Thoracic aorta (tissue), 2 donors: ENCODE measurements at places on chromosomes 1 and 21. TPM values are rescaled to one million over a fixed set of nuclear protein-coding genes. Genes with fewer than 3 reads are reported as not detected.
A peak's percentile ranks its signal among the peaks of the same experiment; 100 is the strongest.

DNA sequence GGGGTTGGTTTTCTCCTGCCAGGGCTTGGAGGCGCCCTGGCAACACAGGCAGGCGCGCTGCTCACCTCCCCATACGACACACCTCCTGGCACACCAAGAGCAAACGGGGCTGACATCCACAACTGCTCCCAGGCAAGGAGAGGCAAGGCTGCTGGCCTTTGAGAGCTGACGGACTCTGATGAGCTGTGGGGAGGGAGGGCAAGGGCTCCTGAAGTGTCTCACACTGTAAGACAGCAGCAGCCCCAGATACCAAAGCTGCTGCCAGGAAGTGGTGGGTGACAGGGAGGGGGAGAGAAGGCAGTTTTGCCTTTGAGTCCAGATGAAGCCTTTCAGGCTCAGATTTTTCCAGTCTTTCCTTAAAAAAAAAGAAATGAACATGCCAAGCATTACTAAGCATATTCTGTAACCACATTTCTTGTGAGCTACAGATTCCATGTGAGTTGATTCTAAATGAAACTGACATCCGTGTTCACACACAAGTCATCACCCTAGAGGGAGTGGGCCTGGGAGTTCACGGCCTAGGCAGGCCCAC, 24.3 kb downstream of the PGBD5 start:
- no peaks in the 10 kb centered on the region for H3K36me3 ChIP-seq
- no peak for DNase-seq
- H3K4me3 ChIP-seq, result no peak overlapping the region

MX2 gene
- total RNA-seq, result 22.4 TPM

- peaks cover 10% of the 10 kb centered on the region for H3K4me1 ChIP-seq
- no peaks in the 10 kb centered on the region for H3K36me3 ChIP-seq
- DNase-seq, result no peak
- no peaks in the 10 kb centered on the region for H3K27me3 ChIP-seq
- H3K27ac ChIP-seq, result no peak overlapping the region
- H3K4me3 ChIP-seq, result no peak overlapping the region
Measured at GRCh38 chr21:31943561-31943960, 70.7 kb downstream of the HUNK start.

DNA sequence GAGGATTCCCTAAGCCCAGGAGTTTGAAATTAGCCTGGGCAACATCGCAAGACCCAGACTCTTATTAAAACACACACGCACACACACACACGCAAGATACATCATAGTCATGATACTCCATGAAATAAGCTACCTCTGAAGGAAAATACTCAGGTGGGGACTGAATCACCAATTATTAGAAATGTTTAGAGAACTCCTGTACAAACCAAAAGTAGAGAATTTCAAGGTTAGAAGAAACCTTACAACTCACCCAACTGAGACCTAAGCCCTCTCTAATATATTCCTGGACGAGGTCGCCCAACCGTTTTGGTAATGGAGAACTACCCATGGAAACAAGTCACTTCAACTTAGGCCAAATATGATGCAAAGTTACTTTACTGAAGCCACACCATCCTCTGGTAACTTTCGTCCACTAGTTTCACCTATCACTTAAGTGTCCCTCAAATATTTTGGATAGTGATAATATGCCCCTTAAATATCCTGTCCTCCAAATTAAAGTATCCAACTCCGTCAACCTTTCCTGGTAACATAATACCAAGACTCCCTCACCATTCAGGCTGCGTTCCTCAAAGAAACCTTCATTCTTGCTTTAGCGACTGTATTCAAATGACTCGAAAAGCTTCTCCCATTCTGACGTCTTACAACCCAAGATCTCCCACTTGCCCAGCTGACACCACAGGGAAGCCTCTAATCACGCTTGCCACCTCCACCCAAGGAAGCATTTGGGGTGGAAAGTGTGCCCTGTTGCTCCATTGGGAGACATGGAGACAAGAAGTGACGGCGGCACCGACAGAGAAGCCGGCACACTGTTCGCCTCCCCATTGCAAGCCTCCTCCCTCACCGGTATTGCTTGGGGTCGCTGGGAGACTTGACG, 856 bp downstream of the NRDC start:
- no peaks in the 10 kb centered on the region for H3K36me3 ChIP-seq
- H3K4me1 ChIP-seq, result peaks cover 39% of the 10 kb centered on the region
- H3K27ac ChIP-seq, result peak overlapping the region; percentile 91
- no peaks in the 10 kb centered on the region for H3K27me3 ChIP-seq

DNA sequence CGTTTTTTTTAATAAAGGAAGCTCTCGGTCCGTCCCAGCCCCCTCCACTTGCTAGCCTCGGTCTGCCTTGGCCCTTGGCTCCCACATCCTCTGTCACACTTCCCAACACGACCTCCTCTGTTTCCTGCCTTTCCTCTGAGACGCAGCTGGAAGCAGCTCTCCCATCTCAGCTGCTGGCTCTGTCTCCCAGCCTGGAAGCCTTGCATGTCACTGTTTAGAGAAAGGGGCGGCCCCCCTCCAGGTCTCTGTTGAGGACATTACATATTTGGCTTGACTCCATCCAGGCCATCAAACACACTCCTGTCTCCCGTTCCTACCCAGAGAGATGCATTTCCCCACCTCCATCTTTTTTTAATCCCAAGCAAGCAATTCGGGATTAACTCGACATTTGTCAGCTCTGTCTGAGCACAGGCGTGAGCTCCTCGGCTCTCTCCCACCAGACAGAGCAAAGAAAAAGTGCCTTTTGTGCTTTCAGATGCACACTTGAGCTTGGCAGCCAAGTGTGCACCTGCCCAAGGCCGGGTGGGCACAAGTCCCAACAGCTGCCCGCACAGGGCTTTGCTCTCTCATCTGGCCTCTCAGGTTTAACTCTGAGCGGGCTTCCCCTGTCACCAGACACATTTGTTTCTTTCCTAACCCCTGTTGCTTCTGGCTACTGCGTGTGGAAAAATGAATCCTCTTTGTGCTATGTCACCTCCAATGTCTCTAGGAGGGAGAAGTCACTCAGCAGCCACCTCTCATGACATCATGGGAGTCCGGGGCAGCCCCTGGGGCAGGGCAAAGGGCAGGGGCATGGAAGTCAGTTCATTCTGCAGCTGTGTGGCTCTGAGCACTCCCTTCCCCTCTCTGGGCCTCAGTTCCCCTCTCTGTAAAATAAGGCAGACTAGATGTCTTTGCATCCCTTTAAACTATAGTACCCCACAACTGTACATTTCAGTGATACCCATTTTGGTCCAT, 108.3 kb downstream of the KCND3 start:
- DNase-seq, result no peak
- H3K27me3 ChIP-seq, result no peaks in the 10 kb centered on the region
- H3K4me1 ChIP-seq, result peaks cover 6% of the 10 kb centered on the region

DNA sequence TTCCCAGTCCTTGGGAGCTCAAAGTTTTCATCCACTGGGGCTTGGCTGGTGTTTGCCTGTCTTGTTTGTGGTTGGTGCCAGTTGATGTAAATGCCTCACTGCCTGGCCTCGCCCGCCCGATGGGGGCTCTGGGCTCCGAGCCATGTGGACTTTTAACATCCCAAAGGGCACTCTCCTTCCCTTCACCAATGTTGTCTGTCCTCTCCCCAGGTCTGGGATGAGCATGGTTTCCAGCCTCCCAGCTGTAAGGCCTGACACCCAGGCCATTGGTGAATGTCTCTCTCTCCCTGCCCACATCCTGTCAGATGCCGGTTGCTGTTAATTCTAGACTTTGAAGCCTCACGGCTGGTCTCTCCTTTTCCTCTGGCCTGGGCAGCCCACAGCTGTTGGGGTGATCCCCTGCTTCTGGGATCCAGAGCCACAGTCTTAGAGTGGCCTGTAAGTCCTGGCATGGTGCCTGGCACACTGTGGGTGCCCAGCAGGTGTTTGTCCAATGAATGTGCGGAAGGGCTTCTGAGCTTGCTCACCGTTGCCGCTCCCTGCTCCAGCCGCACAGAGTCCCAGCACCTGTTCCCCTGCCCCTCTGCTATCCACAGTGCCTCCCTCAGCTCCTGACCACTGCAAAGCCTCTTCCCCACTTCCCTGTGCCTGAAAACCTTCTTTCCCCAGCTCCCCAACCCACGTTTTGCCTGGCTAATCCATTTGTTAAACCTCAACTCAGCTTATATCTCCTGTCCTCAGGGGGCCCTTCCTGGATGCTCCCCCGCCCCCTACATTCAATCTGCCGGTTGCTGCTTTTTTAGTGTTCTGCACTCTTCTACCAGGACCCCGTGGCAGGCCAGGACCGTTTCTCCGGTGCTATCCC, 3.3 kb upstream of the C1orf174 start:
- H3K4me1 ChIP-seq, result peaks cover 10% of the 10 kb centered on the region
- no peak for DNase-seq
- no peaks in the 10 kb centered on the region for H3K27me3 ChIP-seq
- H3K36me3 ChIP-seq, result no peaks in the 10 kb centered on the region
- no peak overlapping the region for H3K4me3 ChIP-seq
